Stimulated activated CD4-positive, alpha-beta T cell treated with anti-CD3 and anti-CD28 coated beads, Interleukin-1b, Interleukin-23, amount 100 ng/mL, for 24 hours (primary cell): ENCODE measurements at places on chromosomes 3 and 15.

GRCh38 chr3:138303474-138303873 lies 26.2 kb downstream of the NME9 start:
- no peak for DNase-seq

DNA sequence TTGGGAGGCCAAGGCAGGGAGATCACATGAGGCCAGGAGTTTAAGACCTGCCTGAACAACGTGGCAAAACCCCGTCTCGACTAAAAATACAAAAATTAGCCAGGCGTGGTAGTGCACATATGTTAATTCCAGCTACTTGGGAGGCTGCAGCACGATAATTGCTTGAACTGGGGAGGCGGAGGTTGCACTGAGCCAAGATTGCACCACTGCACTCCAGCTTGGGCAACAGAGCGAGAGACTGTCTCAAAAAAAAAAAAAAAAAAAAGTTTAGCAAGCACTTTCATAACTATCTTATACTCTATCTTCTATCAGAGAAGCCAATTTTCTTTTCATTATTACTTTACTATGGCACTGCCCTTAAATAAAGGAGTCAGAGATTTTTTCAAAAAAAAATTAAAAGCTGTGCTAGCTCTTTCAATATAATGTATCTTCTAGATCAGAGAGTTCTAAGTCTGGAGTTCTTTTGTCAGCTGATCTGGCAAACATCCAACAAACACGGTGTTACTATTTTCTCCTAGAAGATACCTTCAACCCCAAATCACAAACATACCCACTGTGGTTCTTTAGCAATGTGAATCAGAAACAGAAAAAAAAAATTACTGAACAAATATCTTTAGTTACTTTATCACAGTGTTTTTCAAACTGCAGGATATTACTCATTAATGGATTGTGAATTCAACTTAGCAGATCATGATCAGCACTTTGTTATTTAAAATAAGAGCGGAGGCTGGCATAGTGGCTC lies 3.0 kb downstream of the ZNF770 start:
- DNase-seq, result no peak

DNA sequence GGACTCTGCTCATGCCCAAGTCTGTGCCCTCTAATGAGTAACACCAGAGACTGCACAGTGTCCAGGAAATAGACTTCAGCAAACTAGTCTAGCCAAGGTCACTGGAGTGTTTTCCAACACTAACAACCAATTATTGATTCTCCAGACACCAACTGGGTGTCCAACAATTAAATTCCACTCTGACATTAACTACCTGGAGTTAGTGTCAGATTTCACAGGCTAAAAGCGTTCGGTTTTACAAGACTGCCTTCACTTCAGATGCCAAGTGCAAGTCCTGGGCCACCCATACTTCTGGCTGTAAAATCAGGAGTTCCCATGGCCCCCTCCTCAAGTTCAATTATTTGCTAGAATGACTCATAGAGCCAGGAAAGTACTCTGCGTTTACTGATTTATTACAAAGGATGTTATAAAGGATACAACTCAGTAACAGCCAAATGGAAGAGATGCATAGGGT lies 20.8 kb upstream of the CFAP161 start:
- no peak for DNase-seq

- DNase-seq, result no peak
Measured at GRCh38 chr3:88005066-88005465, 53.7 kb downstream of the CGGBP1 start.

GRCh38 chr3:66004244-66004643 lies 34.5 kb downstream of the MAGI1 start:
- no peak for DNase-seq

- DNase-seq, result no peak
Measured at GRCh38 chr3:8204853-8205650, 296.6 kb upstream of the LMCD1 start.

DNA sequence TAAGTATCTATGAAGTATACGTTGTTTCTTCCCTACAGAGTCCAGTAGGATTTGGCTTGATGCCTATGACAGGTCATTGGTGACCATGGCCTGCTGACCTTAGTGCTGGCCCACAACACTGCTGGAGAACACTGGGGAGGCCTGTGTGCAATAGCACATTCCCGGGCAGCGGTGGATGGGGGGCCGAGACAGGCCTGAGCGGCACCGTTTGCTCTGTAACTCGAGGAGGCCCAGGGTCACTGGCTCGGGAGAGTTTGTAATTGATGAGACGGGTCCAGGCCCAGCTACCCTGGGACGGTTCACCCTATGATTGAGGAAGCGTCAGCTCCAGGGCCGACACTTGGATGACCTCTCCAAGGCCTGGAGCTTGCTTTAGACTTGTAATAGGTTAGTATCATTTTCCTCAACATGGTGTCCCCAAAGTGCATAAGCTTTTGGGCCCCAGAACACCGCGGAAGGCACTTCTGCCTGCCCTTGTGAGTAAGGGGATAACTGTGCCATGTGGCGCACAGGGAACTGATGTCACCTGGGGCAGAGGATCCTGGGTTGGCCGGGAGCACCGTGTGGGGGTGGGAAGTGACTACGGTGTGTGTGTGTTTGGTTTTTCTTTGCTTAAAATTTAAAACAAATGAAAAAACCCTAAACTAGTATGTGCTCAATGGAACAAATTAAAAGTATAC lies 12.0 kb downstream of the TRPM1 start:
- DNase-seq, result no peak

GRCh38 chr3:123757281-123757940 lies 126.7 kb downstream of the MYLK start:
- no peak for DNase-seq

DNA sequence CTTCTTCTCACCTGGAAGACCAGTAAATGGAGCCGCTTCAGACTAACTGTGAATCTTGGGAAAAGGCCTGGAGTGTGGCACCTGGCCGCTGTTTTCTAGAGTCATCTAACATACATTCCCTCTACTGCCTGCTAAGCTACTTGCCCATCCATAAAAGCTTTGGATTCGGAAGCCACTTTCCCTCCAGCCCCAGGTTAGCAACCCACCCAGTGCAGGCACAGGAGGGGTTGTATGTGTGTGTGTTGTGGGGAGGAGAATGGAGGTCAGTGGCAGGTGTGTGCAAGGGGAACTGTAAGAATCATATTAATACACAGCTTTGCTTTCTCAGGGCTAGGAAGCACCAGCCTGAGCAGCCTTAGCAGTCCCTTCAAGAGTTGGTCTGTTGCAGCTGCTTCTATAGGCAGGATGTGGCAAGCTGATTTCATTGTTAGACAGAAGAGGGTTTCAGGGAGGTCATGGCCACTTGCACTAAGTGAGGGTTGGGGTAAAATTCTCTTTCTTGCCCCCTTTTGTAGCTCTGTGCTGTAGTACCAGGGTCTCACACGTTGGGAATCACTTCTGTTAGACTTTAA lies 8.9 kb downstream of the NSUN3 start:
- DNase-seq, result no peak

GRCh38 chr15:83365370-83365938 lies 81.0 kb upstream of the BNC1 start:
- DNase-seq, result no peak

DNA sequence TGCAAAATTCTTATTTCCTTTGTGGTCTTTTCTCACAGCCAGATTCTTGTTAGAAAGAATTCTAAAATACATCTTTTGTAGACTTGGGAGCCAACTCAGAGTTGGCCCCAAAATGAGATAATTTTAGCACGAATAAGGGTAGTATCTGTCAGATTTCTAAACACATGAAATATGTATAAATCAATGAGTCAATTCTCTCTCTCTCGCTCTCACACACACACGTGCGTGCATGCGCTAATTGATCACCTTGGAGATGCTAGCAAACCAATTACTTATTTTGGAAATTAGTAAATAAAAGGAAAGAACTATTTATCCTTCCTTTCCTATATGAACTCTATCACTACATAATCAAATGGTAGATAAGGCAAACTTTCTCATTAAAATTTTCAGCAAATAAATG lies 32.9 kb upstream of the PIK3R4 start:
- no peak for DNase-seq

- DNase-seq, result no peak
Measured at GRCh38 chr3:25582242-25582641, 82.5 kb downstream of the TOP2B start.

DNA sequence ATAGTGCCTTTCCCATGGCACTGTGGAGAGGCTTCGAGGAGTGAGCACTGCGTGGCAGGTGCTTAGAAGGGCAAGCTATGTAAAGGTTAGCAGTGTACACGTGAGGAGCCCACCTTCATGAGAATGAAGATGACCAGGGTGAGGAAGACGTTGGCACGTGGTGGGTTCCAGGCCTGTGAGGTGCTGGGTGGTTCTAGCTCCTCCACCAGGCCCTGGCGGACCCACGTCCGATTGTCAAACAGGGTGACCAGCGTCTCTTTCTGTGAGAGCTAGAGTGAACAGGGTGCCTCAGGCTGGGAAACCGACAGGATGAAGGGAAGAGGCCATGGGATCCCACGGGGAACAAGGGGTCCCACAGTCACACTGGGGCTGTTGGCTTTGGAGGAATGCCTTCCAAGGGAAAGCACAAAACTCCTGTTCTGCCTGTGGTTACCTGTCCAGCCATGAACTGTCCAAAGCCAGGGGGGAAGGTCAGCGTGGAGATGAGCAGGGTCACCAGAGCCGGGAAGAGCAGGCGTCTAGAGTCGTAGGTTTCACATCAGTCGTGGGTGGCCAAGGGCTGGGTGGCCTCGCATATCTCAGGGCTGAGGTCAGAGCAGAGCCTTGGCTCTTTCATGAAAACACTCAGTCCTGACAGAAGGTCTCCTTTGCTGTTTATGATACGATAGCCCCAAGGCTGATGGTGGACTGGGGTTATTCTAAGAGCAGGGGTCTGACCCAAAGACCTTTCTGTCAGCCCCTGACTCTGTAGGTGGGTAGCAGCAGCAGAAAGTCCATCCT lies 6.0 kb downstream of the CLCN2 start:
- no peak for DNase-seq

GRCh38 chr15:96243701-96244100 lies 86.8 kb upstream of the NR2F2 start:
- no peak for DNase-seq

GRCh38 chr15:81783586-81783985 lies 262.2 kb downstream of the MEX3B start:
- no peak for DNase-seq

DNA sequence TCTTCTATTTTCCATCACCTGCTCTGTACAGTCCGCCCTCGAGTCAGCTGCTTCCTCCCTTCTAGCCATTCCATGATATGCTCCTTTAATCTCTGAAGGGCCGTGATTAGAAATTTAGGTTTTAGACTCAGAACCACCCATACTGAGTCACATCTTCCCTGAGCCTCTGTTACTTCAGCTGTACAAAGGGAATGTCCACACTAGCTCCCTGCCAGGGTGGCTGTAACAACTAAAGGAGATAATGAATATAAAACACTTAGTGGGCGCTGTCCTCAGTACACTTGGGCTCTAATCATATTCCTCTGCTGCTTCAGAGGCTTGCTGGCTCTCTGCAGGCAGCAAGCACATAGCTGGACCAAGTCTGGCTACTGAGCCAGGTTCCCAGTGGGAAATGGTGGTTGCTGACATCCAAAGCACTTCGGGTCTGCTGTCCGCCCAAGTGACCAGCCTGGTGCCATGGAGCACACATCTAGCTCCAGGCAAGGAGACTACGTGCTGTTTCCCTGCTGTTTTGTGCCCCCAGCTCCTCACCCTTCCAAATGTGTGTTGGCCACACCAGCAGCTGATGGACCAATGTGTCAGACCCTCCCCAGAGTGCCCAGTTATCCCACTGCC lies 901 bp upstream of the CHST14 start:
- no peak for DNase-seq

- DNase-seq, result no peak
Measured at GRCh38 chr3:71917545-71917944, 132.6 kb upstream of the PROK2 start.

DNA sequence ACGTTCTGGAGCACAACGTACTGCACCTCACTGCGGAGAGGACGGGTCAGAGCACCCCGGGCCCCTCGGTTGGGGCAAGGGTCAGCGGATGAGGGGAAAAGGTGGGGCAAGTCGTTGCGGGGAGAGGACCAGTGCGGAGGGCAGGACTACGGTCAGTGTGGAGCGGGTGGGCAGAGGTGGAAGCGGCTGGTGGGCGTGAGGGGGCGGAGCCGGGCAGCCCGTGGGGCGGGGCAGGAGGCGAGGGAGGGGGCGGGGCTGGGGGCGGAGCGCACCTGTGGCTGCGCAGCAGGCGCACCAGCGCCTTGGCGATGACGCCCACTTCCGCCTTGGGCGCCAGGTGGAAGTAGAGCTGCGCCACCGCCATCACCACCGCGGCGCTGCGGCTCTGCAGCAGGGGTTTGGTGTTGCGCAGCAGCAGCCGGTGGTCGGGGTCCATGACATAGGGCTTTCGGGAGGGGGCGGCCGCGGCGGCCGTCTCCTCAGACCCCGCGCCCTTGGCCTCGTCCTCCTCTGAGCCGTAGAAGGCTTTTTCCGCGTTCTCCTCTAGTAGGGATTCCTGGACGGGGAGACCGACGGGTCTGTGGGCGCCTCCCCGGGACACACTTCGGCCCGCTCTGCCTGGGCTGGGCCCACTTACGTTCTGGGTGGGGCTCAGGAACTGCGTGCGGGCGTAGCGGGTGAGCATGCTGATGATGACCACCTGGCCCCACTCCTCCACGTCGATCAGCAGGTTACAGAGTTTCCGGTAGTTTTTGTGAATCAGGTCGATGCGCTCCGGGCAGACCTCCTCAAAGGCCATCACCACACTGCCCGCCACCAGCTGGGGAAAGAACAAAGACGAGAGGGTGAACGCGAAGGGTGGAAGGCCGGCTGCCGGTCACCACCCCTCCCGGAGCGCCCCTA lies 29.2 kb downstream of the AP3B2 start:
- peak; percentile 30 for DNase-seq

DNA sequence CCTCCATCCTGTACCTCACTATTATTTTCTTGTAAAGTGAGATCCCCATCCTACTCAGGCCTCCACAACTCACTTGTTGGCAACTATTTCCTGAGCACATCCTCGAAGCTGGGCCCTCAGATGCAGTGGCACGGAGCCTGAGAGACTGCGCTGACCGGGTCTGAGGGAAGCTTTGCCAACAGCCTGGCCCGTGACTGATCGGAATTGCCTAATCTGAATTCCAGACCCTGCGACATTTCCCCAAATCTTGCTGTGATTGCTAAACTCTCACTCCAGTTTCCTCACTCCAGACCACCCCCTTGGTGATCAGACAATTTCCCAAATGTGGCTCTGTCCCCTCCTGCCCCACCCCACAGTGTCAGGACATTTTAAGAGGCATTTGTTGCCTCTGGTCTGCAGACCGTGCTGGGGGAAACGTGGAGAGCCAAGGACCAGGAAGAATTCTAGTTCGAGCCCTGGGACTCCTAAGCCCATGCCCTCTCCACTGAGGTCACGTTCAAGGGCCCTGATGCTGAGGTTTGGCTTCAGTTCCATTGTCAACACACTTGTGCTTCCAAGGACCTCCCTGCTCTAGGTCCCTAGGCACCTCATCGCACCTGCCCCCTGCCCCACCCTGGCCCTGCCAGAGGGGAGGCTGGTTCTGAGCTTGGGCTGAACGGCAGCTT lies 22.8 kb downstream of the KLHL25 start:
- DNase-seq, result no peak

- no peak for DNase-seq
Measured at GRCh38 chr3:51938780-51939425, 2.8 kb downstream of the RRP9 start.

- DNase-seq, result no peak
Measured at GRCh38 chr3:192570821-192571791, 156.2 kb downstream of the FGF12 start.
